Fibroblast of lung (primary cell): ENCODE measurements at places on chromosomes 2 and 18.

DNA sequence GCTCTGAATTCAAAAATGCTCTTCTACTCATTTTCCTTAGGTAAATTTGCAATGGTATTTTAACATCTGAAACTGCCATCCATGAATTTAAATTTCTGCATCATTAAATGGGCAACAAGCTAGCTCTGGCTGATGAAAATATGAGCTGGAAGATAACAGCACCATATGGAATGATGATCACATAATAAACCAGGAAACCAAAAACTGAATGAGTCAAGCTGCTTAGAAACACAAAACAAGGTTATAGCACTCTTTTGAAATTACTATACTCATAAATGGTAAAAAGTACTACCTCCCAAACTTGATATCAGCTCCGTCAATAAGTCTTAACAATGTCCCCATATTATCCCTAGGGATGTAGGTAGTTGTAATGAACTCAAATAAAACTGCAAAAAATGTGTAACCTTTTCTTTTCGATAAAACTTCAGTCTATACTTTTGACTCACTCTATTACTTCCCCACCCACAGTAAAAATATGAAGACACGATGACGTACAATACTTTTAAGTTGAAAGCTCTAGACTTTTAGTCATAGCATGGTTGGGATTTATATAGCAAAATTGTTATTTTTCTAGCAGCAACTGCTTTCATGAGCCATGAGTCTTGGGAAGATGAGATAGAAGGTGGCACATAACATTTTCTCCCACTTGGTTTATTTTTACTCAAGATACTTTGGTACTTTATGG is 396.7 kb downstream of the CDH2 start:
- no peaks in the 10 kb centered on the region for H3K36me3 ChIP-seq
- H3K27me3 ChIP-seq: no peaks in the 10 kb centered on the region
- H3K27ac ChIP-seq: no peak overlapping the region
- no peak overlapping the region for H3K4me3 ChIP-seq

- no peaks in the 10 kb centered on the region for H3K4me1 ChIP-seq
- H3K4me3 ChIP-seq: no peak overlapping the region
- H3K27me3 ChIP-seq: no peaks in the 10 kb centered on the region
These were observed 228.7 kb downstream of the FSIP2 start for GRCh38 chr2:185967335-185967734.

DNA sequence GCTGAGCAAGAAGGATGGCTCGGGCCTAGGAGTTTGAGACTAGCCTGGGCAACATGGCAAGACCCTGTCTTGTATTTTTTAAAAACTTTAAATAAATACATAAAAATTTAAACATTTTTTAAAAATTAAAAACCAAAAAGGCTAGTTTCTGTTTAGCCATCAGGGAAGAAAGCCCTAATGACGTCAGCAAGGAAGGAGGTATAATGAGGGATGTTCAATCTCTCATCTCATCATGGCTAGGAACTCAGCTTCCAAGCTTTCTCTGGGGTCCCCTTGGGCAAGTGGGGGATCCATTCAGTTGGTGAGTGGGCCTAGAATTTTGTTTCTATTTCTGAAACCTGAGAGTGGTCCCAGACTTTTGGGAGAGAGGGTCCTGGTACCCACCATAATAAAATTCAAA is 35.1 kb upstream of the SLC25A52 start:
- H3K36me3 ChIP-seq: no peaks in the 10 kb centered on the region
- no peak for DNase-seq
- no peaks in the 10 kb centered on the region for H3K27me3 ChIP-seq
- no peak overlapping the region for H3K27ac ChIP-seq

GRCh38 chr2:236536727-236537398 is 32.8 kb upstream of the ACKR3 start:
- H3K27me3 ChIP-seq: no peaks in the 10 kb centered on the region
- no peak for DNase-seq
- no peak overlapping the region for H3K27ac ChIP-seq
- no peak overlapping the region for H3K4me3 ChIP-seq

GRCh38 chr2:39469807-39470206 is 32.7 kb upstream of the MAP4K3 start:
- H3K27ac ChIP-seq: peak overlapping the region; percentile 49
- H3K36me3 ChIP-seq: no peaks in the 10 kb centered on the region
- peaks cover 20% of the 10 kb centered on the region for H3K4me1 ChIP-seq
- DNase-seq: peak; percentile 40

- DNase-seq: no peak
- H3K4me3 ChIP-seq: no peak overlapping the region
- H3K36me3 ChIP-seq: no peaks in the 10 kb centered on the region
- peaks cover 2% of the 10 kb centered on the region for H3K4me1 ChIP-seq
- no peak overlapping the region for H3K27ac ChIP-seq
- no peaks in the 10 kb centered on the region for H3K27me3 ChIP-seq
These were observed 4.4 kb downstream of the MBOAT2 start for GRCh38 chr2:8999102-8999446.

DNA sequence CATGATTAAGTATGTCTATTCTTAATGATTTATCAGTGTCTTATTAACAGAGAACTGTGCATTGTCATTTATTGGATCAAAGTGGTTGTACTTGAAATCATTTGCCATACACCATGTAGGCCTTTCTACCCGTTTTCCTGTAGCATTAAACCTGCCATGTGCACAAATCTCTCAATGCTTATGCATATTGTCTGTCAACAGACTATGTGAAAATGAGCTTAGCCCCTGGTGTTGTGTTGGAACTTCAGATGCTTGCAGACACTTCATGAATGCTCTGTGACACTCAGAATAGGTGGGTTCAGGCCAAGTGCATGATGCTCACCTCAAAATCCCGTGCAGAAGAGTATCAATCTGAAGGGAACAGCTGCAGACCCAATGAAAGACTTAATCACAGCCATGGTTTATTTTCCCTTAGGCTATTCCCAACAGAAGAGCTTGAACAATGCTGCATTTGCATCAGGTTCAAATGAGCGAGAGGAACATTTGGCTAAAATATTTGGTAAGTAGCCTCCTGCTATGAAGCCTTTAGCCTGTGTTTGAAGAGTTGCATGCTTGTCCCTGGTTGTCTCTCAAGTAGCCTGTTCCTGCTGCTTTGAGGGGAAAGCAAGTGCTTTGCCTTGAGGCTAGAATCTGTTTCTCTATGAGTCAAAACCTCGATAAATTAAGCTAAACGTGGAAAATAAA is 6.1 kb downstream of the C2orf92 start:
- no peak overlapping the region for H3K27ac ChIP-seq
- no peaks in the 10 kb centered on the region for H3K27me3 ChIP-seq
- H3K36me3 ChIP-seq: no peaks in the 10 kb centered on the region

DNA sequence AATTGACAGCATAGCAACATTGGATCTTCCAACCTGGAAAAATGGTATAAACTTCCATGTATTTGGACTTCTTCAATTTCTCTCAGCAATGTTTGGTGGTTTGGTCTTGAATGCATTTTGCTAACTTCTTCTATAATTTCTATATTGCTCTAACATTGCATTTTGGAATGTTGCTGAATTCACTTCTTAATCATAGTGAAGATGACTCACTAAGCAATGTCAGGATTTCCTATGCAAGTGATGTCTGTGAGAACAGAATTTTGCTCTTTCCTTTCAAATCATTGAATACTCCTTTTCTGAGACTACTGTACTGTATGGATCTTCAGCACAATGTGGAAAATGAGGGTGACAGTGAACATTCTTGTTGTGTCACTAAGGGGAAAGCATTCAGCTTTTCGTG is 28.9 kb upstream of the CDH19 start:
- DNase-seq: no peak
- no peak overlapping the region for H3K4me3 ChIP-seq
- no peaks in the 10 kb centered on the region for H3K27me3 ChIP-seq
- no peak overlapping the region for H3K27ac ChIP-seq
- H3K36me3 ChIP-seq: no peaks in the 10 kb centered on the region

DNA sequence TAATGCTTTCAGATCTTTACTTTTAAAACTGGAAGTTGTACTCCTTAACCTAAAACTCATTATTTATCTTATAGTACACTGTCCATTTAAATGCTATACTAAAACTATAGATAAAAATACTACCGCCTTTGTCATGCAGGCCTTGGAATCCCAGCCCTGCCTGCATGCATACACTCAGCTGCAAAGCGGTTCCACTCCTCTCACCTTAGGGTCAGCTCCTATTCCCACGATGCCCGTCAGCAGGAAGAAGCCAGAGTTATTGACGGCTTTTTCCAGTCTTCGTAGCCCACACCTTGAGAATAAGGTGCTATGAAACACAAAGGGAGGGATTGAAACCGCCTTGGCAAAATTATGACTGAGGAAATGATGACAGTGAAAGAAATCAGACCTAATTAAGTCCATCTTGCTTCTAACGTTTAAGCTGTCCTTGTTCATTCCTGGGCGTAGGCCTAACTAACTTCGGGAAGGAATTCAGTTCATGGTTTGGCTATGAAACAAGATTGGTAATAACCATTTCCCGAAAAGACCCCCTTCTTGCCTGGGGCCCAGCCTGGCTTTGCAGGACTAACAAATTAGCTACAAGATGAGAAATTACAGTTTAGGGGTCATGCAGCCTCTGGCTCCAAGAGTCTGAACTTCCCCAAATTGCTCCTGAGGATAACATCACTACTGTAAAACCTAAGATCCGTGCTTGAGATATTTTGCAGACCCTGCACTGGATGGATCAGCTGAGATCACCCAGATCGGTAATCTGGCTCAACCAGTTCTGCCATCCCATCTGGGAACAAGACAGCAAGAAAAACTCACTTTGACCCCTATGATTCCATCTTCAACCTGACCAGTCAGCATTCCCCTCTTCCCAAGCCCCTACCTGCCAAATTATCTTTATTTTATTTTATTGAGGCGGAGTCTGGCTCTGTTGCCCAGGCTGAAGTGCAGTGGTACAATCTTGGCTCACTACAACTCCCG is 17.1 kb downstream of the EPB41L5 start:
- no peak overlapping the region for H3K27ac ChIP-seq
- no peaks in the 10 kb centered on the region for H3K27me3 ChIP-seq
- no peak overlapping the region for H3K4me3 ChIP-seq
- DNase-seq: no peak

DNA sequence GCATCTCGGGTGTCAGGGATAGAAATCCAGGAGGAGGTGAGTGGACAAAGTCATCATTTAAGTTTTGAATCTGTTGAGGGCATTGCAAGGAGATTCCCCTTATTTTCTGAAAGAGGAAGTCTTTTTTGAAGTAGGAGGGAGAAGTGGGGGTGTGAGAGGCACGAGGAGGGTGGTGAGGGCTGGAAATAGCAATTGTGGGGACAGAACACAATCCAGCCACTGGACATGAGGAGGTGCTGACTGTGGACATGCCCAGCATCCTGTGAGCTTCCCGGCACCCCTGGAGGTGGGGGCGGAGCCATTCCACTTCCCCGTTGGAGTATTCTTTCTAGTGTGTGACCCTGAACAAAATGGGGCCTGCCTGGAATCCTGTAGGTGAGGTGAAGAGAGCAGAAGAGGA is 310.7 kb upstream of the EPAS1 start:
- H3K27ac ChIP-seq: no peak overlapping the region
- no peaks in the 10 kb centered on the region for H3K4me1 ChIP-seq
- no peaks in the 10 kb centered on the region for H3K27me3 ChIP-seq
- no peak for DNase-seq
- no peaks in the 10 kb centered on the region for H3K36me3 ChIP-seq

DNA sequence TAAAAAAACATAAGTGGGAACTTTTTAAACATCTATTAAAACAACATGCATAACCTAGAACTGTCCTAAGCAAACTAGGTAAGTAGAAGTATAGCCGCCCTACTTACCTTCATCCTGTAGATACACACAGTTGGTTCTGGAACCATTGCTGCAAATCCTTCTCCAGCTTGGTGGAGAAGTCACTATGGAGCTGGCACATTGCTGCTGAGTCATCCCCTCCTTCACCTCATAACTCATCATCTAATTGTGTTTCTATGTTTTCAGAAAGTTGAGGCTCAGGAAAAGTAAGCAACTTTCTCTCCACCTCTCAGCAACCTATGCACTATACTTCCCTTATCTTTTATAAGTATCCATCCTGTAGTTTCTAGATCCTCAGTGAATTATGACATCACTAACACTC is 269.8 kb upstream of the MMADHC start:
- no peak overlapping the region for H3K4me3 ChIP-seq
- H3K27ac ChIP-seq: no peak overlapping the region
- H3K4me1 ChIP-seq: peaks cover 8% of the 10 kb centered on the region
- H3K27me3 ChIP-seq: no peaks in the 10 kb centered on the region
- peak; percentile 40 for DNase-seq

- no peak overlapping the region for H3K27ac ChIP-seq
- H3K4me3 ChIP-seq: no peak overlapping the region
- H3K4me1 ChIP-seq: peaks cover 3% of the 10 kb centered on the region
- H3K27me3 ChIP-seq: no peaks in the 10 kb centered on the region
- no peak for DNase-seq
These were observed 24.7 kb downstream of the CAB39 start for GRCh38 chr2:230737300-230737699.

DNA sequence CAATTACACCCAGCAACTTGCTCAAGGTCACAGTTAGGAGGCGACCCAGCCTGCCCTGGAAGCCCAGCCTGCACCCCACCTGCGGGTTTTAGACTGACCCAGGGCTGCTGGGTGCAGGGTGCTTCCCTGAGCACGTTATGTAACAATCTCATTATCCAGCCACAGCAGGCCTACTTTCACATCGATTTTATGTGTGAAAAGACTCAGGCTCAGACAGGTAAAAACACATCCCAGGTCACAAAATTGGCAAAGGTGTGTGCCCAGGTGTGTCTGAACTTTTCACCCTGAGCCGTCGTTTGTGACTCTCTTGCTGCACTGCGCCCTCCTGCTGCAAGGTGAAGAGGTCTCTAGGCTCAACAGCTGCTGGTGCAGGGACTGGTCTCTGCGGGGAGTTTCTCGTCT is 668.2 kb upstream of the HS6ST1 start:
- no peaks in the 10 kb centered on the region for H3K27me3 ChIP-seq
- no peak overlapping the region for H3K27ac ChIP-seq
- no peak overlapping the region for H3K4me3 ChIP-seq
- no peaks in the 10 kb centered on the region for H3K36me3 ChIP-seq

DNA sequence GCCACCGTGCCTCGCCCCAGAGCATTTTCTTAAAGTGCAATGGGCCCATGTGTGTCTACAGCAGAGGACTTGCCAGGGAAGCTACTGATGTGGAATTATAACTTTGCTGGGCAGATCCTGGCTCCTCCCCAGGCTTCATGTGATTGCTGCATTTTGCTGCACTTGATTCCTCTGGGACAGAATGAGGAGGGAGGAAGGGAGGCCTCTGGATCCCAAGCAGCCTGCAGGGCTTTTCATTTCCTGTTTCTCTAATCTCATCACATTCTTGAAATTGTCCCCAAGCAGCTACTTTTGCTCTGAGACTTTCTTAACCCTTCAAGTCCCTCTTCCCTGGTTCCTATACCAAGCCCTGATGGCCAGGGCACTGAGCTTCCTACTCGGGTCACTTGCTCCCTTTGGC is 134.4 kb upstream of the SEC11C start:
- H3K27ac ChIP-seq: peak overlapping the region; percentile 11
- DNase-seq: peak; percentile 61
- peaks cover 8% of the 10 kb centered on the region for H3K4me1 ChIP-seq

- H3K36me3 ChIP-seq: no peaks in the 10 kb centered on the region
- no peaks in the 10 kb centered on the region for H3K27me3 ChIP-seq
- no peak overlapping the region for H3K4me3 ChIP-seq
- no peak for DNase-seq
- H3K27ac ChIP-seq: no peak overlapping the region
- H3K4me1 ChIP-seq: no peaks in the 10 kb centered on the region
These were observed 26.5 kb downstream of the CRYGD start for GRCh38 chr2:208097801-208098200.

GRCh38 chr2:24511894-24512293 is 20.8 kb downstream of the NCOA1 start:
- peaks cover 2% of the 10 kb centered on the region for H3K4me1 ChIP-seq
- no peaks in the 10 kb centered on the region for H3K27me3 ChIP-seq
- no peak overlapping the region for H3K27ac ChIP-seq
- H3K36me3 ChIP-seq: no peaks in the 10 kb centered on the region
- DNase-seq: no peak

GRCh38 chr2:214730800-214731407 is 78.6 kb downstream of the BARD1 start:
- H3K27me3 ChIP-seq: no peaks in the 10 kb centered on the region
- no peaks in the 10 kb centered on the region for H3K36me3 ChIP-seq
- H3K4me1 ChIP-seq: no peaks in the 10 kb centered on the region
- peak; percentile 6 for DNase-seq
- no peak overlapping the region for H3K4me3 ChIP-seq
